ENCODE measurements at places on chromosomes 1 and 21.

GRCh38 chr1:174769961-174770549 lies 229.7 kb upstream of the CACYBP start:
- DNase-seq, result no peak

DNA sequence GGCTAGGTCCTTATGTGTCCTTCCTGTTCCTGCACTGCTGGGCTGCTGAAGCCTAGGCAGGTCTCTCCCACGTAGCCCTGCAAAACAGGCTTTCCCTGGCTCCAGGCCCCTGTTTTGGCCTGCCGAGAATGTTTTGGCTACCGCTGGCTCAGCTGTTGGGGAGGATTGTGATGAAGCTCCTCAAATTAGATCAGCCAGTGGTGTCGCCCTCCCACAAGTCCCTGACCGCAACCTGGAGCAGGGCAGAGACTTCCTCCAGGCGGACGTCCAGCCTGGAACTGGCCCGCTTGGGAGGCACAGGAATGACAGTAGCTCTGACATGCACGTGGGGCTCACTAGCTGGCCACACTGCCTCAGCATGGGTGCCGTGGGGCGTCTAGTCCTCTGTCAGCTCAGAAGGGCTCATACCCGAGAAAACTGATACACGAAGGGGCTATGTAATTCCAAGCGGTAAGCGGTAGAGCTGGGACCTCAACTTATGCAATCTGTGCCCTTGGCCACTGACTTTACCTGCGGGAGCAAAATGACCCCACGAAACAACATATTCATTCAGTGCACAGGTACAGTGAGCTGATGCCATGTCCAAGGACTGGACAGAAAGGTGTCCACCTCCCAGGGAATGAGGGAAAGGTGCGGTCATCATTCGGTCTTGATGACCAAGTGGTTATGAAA lies 26.6 kb downstream of the DHRS3 start:
- DNase-seq, result no peak

- DNase-seq, result no peak
Measured at GRCh38 chr1:245055752-245056151, 99.0 kb upstream of the KIF26B start.

- DNase-seq, result no peak
Measured at GRCh38 chr1:1398677-1399186, 403 bp downstream of the CCNL2 start.

DNA sequence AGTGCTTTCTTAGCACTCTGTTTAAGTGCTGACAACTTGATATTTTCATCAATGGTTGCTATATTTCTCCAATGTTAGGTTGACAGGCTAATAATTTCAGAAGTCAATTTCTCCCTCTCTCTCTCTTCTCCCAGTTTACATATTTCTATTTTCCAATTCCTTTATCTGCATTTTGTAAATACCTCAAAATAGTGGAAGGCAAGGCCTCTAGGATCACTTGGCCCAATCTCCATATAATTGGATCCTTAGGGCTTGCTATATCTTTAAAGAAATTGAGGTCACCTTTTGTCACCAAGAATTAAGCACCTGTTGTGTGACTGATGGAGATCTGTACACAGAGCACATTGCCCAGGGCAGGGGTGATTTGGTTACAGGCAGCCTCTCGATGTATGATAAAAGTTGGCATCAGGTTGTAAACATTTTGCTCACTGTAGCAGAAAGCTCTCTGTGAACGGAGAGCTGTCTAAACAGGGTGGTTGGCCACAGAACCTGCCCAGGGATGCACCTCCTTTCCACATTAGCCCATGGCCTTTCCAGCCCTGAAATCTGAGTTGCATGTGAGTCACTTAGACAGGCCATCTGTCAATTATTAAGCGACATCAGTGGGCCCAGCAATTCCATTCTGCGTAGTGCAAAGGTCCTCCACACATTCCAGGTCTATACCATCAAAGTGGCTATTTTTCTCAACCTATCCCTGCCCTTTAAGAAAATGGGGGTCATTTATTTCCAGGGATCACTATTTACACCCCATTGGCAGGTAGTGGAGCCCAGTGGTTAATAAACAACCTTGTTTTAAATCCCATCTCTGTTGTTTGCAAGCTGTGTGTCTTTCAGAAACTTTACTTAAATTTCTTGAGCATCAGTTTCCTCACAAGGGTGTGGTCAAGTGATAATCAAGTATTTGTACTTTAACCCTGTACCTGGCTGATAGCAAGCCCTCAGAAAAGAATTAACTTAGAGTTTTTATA lies 29.1 kb upstream of the IRF2BP2 start:
- no peak for DNase-seq

- no peak for DNase-seq
Measured at GRCh38 chr21:34565238-34565637, 49.7 kb downstream of the RCAN1 start.

- peak; percentile 7 for DNase-seq
Measured at GRCh38 chr1:234125283-234125682, 220.8 kb downstream of the SLC35F3 start.

DNA sequence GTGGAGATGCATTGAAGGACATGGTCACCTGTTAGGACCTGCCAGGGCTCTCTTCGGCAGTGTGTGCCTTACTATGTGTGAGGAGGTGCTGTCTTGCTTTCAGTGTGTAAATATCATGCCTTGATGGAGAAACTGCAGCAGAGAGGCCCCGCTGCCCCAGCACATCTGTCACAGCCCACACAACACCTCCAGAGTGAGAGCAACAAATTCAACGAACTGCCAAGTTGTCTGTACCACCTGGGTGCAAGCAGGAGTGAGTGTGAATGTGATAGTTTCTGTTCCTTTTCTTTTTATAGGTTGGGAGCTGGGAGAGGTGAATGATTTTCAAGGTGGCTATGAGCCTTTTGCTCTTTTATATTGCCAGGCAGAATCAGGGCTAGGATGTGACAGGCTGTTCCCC lies 114.6 kb upstream of the KIAA0040 start:
- DNase-seq, result no peak

GRCh38 chr1:75677443-75677842 lies 47.1 kb upstream of the ACADM start:
- DNase-seq, result no peak

DNA sequence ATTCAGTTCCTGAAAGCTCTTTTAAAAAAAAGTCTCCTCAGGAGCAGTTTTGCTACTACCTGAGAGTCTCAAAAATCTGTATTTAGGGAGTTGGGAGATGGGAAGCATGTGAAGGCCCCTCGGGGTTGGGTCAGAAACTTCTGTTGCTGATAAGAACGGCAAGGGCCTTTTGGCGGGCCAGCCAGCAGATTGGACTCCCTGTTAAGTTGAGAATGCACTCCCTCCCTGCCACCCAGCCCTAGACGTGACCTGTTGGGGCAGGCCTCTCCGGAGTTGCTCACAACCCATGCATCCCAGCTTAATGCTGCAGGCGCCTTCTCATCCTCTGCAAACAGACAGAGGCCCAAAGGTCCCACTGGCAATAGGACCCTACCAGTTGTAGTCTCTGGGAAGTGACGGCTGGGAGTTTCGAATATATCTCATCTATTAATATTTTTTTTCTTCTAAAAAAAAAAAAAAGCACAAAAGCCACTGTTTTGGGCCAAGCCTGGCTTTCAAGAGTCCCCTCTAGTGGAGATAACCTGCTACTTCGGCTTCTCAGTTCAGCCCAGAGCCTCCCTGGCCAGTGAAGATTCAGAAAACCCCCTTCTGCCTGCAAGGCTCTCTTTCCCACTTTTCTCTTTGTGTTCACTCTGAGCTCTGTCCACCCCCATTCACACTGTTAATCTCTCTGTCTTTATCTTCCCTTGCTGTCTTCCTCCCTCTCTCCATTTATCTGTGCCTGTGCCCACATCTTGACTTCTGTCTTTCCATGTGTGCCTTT lies 5.3 kb downstream of the PLXNA2 start:
- DNase-seq, result no peak

GRCh38 chr1:228101614-228101993 lies 1.5 kb downstream of the C1orf35 start:
- no peak for DNase-seq

- DNase-seq, result no peak
Measured at GRCh38 chr1:19596065-19596713, 47.9 kb upstream of the NBL1 start.

DNA sequence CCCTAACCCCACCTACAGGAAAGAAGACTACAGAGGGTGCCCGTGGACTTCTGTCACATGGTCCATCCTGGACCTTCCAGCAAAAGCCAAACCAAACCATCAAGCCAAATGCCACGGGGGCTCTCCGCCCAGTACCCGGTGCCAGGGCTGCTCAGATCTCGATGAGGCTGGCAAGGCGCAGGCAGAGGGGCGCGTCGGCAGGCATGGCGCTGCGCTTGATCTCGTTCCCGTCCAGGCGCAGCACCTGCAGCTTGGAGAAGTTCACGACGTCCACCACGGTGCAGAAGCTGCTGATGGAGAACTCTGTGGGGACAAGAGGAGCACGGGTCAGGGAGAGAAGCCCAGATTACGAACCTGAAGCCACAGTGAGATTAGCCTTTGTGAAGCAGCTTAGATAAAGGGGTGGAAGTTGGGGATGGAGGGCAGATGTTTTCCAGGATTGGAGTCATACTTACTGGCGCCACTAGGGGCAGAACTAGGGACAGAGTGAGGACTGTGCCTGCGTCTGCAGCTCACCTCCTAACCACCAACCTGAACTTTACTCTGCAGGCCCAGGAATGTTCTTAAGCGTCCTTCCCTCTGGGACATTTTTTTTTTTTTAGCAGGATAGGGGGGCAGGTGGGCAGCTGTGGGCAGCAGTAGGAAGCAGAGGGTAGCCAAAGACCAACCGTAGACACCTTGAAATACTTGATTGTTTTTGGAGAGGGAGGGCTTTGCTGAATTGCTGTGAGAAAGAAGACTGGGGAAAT lies 8.6 kb downstream of the FMOD start:
- DNase-seq, result peak; percentile 43

GRCh38 chr1:108848806-108849205 lies 8.1 kb downstream of the AKNAD1 start:
- no peak for DNase-seq

- DNase-seq, result no peak
Measured at GRCh38 chr1:84006591-84006990, 7.7 kb upstream of the TTLL7 start.

- DNase-seq, result no peak
Measured at GRCh38 chr1:117370509-117370908, 3.3 kb downstream of the MAN1A2 start.

DNA sequence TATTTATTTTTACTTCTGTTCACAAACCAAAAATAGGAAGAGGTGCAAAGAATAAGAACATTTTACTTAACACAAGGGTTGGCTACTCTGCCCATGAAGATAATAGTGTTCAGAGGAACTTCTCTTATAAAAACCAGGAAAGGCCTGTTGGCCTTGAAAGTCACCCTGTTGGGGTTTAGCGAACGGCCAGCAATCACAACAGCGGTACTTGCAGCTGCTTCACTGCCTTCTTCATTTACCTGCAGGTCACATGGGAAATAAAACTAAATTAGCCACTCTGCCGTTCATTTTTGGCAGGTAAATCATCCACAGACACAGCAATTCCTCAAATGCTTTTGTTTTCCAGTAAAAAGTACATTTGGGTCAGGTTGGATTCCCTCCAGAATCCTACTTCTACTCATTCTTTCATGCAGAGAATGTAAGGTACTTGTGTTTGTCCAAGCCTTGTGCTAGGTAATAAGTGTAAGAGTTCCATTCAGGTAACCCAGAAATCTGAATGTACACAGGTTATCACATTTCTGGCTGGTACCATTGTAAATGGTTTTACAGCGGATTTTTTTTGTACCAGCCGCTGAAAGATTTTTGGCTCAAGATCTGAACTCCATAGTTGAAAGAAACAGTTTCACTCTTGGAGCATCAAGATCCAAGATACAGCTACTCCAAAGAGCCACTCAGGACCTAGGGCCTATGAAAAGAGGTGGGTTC lies 13.1 kb downstream of the SERPINC1 start:
- DNase-seq, result no peak

DNA sequence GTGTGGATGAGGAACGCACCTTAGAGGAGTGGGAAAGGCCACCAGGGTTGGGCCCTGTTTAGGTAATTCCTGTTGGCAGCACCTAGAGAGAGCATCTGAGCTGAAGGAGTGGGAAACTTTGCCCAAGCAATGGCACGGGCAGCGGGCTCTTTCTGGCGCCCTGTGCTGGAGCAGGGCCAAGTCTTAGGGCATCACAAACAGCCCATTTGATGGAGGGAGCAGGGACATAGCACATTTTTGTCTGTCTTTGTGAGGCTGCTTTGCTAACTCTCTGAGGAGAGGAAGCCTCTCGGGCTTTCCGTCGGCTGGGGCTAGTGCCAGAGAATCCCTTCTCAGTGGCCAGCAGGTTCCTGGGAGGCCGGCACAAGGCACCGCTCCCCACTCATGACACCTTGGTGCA lies 22.5 kb upstream of the CNTN2 start:
- DNase-seq, result no peak

GRCh38 chr1:245025525-245025924 lies 129.3 kb upstream of the KIF26B start:
- no peak for DNase-seq

- no peak for DNase-seq
Measured at GRCh38 chr1:201084295-201084694, 27.9 kb downstream of the CACNA1S start.

GRCh38 chr1:90963651-90964050 lies 58.2 kb downstream of the ZNF644 start:
- DNase-seq, result no peak

GRCh38 chr1:15833842-15834405 lies 13.6 kb upstream of the SPEN start:
- DNase-seq, result no peak

DNA sequence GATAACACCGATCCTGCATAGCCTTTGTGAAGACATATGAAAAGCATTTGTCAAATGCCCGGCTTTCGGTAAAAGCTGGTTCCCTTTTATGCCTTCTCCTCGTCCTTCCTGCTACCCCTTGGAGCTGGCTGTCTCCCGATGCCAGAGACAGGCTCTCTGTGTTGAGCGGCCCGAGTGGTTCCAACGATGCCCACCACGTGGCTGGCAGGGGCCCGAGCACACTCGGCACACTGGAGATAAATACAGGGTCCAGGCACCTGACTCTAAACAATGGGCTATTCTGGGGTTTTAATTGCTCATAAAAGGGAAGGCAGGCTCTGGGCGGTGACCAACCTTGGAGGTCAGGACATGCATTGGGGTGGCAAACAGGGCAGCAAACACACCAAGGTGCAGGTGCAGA lies 207.1 kb downstream of the HIVEP3 start:
- no peak for DNase-seq

DNA sequence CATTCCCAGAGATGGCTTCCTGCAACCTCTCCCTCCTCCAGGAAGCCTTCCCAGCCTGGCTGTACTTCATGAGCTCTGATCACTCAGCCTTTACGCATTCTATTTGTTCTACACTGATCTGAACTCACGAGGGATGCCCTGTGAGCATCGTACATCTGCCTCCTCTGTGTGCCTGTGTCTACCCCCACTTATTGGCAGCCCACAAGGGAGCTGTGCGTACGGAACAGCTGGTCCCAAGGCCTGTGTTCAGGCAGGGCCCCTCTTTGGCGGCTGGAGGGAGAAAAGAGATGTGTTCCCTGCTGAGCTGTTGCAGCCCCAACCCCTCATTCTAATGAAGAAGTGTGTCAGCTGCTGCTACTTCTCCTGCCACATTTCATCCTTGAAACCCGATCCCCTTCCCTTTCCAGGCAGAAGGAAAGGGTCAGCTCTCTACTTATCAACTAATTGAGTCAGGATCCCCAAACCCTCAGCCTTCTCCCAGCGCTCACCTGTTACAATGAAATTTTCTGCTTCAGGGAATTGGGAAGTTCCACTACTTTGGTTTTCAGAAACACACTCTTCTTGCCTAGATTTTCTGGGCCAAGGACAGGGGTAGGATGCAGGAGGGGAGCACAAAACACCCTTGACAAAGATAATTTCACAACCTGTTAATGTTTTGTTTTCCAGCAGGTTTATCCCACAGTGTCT lies 3.2 kb downstream of the INKA2 start:
- DNase-seq, result no peak
